ENCODE measurements at places on chromosomes 2 and 18.

DNA sequence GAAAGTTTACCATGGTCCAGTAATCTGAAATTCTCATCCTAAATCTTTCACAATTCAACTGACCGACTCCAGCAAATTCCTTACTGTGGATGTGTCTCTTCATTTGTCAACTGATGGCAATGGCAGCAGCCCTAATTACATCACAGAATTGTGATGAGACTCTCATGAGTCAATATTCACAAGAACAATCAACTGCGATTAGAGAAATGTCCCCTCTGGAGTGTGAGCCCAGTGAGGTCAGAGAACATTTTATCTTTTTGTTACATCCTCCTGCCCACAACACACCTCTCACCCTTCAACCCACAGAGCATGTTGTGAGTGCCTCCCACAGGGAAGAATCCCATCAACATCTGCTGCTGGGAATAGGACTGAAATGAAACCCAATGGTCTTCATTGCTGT is 73.6 kb downstream of the CD226 start:
- no peak for DNase-seq

DNA sequence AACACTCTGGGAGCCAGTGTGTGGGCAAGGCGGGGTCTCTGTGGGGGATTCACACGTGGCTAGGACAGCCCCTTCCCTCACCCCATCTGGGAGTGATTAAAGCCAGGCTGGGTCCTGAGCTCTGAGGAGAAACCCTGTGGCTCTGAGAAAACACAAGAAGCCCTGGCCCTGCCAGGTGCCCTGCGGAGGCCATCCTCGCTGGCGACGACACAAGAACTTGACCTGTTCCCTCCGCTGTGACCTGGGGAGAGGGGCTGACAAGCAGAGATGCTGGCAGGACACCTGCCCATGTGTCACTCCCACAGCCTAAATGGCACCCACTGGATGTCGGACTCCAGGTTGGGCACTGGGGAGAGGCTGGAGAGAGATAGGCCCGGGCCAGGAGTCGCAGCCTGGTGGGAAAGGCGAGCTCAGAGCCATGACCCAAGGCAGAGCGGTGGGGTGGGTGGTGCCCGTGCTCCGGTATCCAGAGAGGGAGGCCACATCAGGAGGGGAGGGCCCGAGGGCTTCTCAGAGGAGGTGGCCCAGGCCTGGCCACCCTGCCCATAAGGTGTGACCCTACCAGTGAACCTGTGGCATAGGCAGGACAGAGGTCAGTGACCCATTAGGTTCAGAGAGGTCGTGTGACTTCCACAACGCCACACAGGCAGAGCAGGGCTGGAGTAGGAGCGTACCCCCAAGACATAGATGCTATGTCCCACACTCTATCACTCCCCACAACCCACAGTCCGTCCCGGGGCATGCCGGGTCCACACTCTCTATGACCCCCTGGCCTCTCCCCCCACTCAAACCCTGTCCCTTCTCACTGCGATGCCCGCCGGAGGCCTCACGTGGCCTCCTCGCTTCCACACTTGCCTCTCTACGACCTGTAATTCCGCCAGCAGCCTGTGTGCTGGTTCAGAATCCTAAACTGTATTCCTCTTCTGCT is 59.4 kb upstream of the HPCAL1 start:
- DNase-seq = no peak

DNA sequence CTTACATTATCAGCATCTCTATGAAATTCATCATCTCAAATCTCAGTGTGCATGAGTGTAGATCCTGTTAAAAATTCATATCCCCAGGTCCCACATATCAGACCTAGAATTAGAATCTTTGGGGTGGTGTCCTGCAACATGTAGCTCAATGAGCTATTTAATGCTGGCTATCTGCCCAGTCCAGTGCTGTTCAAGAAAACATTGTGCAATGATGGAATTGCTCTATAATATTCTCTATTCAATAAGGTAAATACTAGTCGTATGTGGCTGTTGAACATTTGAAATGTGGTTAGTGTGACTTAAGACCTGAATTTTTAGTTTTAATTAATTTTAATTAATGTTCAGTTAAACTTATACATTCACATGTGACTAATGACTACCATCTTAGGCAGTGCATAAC is 127.4 kb downstream of the NOL4 start:
- DNase-seq = no peak

GRCh38 chr2:45953376-45954027 is 302.0 kb downstream of the PRKCE start:
- no peak for DNase-seq

GRCh38 chr2:98269830-98270229 is 76.4 kb upstream of the CNGA3 start:
- no peak for DNase-seq

DNA sequence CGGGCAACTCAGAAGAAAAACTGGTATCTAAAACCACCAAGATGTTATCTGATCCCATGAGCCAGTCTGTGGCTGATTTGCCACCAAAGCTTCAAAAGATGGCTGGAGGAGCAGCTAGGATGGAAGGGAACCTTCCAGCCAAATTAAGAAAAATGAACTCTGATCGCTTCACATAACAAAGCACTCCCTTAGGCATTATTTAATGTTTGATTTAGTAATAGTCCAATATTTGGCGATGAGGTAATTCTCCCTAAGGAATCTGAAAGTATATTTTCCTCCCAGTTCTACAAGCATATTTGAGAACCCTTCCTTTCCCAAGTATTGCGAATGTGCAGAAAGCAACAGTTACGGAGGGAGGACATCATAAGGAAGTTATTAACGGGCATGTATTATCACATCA is 156.6 kb downstream of the KCNJ3 start:
- DNase-seq = no peak

- no peak for DNase-seq
These were observed 503.6 kb upstream of the TNP1 start for GRCh38 chr2:217363470-217363869.

DNA sequence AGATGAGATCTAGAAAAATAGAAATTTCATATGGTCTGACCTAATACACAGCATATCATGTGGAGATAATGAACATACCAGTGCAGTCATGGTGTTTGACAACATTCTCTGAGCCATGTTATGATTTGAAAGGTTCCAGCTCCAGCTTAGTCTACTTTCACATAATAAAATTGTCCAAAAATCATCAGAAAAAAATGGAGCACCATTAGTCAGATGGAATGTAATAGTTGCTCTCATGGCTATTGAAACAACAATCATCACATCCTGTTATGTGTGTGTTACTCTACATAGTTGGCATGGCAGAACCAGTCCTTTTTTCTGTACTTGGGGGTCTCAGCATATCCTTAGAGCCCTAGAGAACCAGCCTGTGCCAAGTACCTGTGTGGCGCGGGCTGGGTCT is 678.9 kb upstream of the FANCL start:
- no peak for DNase-seq

DNA sequence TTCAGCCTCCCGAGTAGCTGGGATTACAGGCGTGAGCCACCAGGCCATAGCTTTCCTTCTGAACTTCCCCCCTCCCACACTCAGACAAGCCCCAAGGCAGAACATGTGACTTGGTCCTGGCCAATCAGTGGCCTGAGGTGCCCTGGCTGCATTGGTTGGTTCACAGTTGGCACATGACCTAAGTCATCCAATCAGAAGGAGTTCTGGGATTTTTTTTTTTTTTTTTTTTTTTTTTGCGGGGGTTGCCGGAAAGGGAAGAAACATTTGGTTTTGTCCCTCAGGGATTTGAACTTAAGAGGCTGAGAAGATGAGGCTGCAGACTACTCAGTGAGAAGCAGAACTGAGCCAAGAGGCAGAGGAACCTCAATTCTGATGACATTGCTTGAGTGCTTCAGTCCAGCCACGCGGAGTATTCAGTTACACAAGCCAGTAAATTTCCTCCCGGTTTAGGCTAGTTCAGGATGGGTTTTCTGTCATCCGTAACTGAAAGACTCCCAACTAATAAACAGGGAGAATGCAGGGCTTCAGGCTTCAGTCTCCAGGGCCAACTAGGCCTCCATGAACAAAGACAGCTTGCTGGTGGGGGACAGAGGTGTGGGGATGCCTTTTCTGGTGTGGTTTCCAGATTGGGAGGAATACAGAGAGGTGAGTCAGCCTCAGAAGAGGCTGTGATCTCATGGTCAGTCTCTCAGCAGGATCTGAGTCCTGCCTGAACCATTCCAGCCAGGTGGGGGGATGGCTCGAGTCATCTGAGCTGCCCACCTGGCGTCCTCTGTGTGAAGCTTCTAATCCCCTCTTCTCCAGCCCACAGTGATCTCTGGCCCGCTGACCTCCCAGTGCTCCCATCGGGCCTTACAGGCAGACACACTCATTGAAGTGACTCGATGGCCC is 9.2 kb downstream of the PTMA start:
- no peak for DNase-seq

All from central memory CD8-positive, alpha-beta T cell (primary cell).